ENCODE measurements at places on chromosomes 4 and X.

- DNase-seq, result no peak
Observed at GRCh38 chr4:88573995-88574394, 18.3 kb upstream of the HERC3 start.

DNA sequence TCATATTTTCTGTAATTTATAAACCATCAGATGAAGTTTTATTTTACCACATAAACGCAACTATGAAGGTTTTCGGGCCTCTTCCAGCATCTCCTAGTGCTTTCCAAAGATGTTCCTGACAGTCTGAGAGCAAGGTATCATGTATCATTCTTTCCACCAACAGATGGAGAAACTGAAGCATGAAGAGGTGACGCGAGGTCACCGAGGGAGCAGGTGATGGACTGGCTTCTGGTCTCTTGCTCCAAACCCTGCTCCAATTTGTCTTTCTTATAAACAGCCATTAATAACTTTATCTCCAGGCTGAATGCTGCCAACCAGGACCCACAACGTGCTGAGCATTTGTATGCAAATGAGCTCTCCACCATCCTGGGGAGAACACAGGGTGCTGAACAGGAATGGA is 86.3 kb upstream of the MAML3 start:
- DNase-seq, result no peak

GRCh38 chr4:7514281-7514680 is 79.6 kb upstream of the PSAPL1 start:
- no peak for DNase-seq

GRCh38 chrX:154419189-154419588 is 7.8 kb downstream of the TAFAZZIN start:
- DNase-seq, result no peak

- no peak for DNase-seq
Observed at GRCh38 chrX:24668111-24668510, 21.0 kb upstream of the PCYT1B start.

GRCh38 chrX:72348247-72348979 is 42.7 kb upstream of the CITED1 start:
- DNase-seq, result no peak

GRCh38 chr4:147599769-147600168 is 17.4 kb upstream of the TMEM184C start:
- DNase-seq, result no peak

GRCh38 chr4:100819505-100819904 is 301.7 kb upstream of the EMCN start:
- DNase-seq, result no peak

GRCh38 chr4:74455361-74456055 is 10.6 kb downstream of the AREG start:
- DNase-seq, result no peak

DNA sequence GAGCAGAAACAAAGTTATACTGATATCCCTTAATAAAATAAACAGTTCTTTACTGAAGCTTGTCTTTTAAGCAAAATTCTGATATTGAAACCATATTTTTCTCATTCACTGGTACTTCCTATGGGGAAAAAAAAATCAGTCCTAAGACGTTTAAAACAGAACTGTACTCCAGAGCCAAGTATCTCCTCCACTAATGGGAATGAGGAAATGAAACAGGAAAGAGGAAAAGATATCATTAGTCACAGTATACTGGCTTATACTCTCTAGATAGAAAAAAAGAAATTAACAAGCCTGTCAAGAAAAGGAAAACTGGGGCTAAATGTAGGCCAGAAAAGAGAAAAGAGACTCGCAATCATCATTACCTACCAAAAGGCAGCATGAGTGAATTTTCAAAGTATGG is 252.7 kb downstream of the CENPC start:
- no peak for DNase-seq

DNA sequence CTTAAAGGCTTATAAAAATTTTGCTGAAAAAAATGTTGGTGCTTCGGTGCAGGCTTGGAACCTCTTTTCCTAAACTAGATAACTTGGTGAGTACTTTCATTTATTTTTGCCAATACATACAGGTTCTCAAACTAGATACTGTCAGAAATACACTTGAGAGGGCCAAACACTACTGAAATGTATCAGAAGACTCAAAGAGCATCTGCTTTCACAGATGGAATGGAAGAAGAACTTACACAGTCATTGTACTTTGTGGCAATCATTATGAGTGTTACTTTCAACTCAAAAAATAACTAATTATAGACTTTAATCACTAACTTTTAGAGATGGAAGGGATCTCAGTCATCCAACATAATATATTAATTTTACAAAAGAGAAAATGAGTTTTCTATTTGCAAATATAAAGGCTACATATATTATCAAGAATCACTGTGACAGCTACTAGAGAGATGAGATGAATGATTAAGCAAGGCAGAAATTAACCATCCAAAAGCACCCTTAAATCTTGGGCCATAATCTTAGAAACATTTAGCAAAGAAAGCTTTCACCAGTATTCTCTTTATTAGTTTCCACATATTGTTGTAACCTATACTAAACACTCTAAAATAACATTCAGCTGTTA is 1.0 kb downstream of the ENAM start:
- DNase-seq, result no peak

DNA sequence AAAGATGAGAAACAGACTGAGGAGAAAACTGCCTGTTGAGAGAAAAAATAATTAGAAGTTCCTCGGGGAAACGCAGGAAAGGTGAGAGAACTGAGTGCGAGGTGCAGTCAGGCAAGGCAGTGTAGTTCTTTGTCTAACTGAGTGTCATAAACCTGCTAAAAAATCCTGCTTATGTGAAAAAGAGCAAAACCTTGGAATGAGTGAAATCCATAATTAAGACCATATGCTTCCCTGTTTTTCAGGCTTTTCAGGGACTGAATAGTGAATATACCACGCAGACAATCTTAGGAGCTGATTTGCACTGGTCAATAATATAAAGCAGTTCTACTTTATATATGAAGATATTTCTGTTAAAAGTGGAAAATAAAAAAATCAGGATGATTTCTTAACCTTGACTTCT is 104.9 kb downstream of the RASGEF1B start:
- no peak for DNase-seq

DNA sequence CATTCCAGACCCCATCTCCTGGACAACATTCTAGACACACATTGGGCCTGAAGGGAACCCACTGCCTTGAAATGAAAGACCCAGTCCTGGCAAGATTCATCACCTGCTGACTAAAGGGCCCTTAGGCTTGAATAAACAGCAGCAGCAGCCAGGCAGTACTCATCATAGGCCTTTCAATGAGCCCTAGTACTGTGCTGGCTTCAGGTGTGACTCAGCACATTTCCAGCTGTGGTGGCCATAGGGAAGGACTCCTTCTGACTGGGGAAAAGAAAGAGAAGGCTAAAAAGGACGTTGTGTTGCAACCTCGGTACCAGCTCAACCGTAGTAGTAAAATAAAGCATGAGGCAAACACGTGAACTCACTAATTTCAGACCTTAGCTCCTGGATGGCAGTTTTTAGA is 344.0 kb downstream of the ACTRT1 start:
- no peak for DNase-seq

DNA sequence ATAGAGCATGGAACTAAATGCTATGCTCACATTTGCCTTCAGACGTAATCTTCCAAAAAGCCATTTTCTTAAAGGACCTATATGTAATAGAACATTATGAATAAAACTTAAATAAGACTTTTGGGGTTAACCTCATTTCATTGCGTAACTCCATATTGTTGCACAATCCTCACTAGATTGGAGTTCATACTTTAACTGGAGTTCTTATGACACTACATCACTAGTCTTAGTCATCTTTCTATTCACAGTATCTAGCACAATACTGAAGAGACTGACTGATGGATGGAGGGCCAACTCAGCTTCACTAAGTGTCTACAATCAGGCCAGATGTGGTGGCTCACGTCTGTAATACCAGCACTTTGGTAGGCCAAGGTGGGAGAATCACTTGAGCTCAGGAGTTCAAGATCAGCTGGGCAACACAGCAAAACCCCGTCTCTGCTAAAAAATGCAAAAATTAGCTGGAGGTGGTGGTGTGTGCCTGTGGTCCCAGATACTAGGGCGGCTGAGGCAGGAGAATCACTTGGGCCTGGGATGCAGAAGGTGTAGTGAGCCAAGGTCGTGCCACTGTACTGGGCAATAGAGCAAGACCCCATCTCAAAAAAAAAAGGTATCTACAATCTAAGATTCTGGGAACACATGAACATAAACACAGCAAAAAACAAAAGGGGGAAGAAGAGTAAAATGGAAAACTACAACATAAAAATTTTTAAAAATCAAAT is 80.8 kb upstream of the MAB21L2 start:
- DNase-seq, result peak; percentile 16

- no peak for DNase-seq
Observed at GRCh38 chrX:57294961-57295360, 8.5 kb downstream of the FAAH2 start.

DNA sequence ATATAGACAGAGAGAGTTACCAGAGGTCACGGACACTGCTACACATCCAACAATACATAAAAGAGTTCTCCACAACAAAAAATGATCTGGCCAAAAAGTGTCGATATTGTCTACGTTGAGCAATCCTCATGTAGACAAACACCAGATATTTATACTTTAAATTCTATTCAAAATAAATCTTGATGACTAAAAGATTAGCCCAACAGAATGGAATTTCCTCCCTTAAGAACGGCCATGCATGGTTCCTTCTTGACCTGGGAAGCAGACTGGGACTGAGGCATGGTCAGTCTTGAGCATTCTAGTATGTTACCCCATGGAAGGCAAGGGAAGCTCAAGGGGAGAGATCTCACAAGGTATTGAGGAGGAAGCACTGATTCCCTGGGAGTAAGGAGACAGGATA is 43.5 kb downstream of the LHFPL1 start:
- DNase-seq, result no peak

- DNase-seq, result no peak
Observed at GRCh38 chr4:186553717-186554116, 1.6 kb downstream of the MTNR1A start.

GRCh38 chr4:171376724-171377123 is 436.5 kb upstream of the GALNTL6 start:
- no peak for DNase-seq

DNA sequence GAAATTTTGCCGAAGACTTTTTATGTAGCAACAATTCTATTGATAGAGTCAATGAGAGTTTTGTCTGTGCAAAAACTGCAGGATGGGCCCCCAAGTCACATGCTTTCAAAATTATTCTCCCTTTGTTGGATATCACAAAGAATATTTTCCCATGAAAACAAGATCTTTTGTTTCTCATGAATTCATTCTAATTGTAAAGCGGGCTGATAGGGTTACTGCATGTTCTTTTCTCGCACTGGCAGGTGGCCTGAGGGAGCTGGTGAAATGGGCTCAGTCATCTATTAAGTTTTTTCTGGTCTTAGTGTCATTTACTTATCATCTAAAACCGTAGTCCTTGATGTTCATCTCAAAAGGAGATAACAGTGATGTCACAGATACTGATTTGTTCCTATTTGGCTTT is 44.2 kb downstream of the MID1IP1 start:
- no peak for DNase-seq

DNA sequence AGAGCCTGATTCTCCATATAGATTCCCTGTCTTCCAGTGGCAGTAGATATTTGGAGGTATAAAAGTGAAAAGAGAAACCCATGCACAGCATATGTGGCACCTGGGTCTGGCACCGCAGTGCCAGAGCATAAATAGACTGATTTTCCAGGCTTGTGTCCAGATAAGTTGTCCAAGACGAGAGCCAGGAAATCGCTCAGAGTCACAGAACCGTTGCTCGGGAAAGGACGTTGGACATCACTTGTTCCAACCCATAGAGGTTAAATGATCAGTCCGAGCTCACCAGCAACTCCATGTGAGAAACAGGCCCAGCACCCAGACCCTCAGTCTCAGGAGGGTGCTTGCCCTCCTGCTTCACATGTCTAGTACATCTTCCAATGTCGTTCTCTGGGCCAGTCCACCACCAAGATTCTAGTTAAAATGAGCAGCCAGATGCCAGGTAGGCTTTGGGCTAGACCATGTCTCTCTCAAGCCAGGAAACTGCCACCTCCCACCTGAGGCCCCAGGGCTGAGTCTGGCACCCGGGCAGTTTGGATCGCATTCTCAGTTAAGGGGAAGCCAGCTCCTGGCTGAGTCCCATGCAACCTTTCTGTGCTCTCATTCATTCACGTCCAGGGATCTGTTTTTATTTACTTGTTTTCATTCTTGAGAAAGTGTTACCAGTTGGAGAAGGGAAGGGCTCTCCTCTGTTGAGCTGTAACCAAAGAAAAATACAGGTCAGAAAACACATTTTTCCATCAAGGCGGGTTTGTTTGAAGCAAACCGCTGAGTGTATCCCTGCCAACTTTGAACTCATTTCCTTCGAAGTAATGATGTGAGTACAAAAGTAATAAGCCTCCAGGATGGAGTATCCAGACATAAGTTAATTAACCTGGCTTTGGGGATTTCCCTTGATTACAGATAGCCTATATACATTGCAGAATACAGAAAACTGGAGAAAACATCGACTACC is 91.7 kb downstream of the PHOX2B start:
- DNase-seq, result no peak

- DNase-seq, result no peak
Observed at GRCh38 chrX:149006235-149006634, 498.9 kb downstream of the IDS start.

- DNase-seq, result no peak
Observed at GRCh38 chrX:145068450-145068849, 178.9 kb upstream of the SPANXN1 start.

DNA sequence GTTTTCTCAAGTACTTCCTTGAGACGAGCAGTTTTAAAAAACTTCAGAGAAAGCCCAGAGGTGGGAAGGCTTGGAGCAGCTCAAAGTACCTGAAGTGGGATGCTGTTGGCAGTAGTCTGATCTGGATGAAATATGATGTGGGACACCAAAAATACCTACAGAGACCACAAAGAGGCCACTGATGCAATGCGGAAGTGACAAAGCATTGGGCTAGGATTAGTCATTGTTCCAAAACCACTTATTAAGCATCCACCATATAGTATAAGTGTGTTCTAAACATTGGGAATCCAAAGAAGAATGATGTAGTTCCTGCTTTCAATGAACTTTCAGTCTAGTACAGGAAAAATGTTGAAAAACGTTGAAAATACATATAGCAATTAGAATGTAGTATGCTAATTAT is 386.1 kb upstream of the CNKSR2 start:
- peak; percentile 6 for DNase-seq

DNA sequence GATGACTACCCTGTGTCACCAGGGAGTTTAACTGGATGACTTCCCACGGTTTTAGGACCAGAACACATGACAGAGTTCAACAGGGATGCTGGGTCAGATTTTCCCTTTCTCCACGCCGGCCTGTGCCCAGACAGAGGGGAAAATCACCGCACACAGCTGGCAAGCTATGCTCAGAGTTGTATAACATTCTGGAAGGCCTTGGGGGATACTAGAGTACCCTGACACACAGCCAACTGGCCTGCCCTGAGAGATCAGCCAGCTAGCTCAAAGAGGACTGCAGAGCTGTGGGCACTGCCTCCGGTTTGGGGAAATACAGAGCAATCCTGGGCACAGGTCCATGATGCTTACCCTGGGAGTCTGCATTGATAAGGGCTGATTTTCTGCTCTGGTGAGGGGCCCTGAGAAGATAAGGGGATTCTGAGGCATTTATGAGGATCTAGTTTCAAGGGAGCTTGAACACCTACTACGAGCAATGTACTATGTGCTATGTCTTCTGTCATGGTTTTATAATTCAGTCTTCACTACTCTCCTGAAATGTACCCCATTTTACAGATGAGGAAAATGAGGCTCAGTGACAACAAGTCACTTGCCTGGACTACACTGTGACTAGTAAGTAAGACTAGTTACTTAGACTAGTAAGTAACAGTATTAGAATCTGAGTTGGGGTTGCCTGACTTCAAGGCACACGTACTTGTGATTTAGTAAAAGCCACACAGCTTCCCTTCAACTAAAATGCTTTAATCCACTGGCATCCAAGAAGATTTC is 14.7 kb downstream of the C4orf54 start:
- no peak for DNase-seq

- DNase-seq, result no peak
Observed at GRCh38 chrX:102860235-102860634, 76.8 kb upstream of the RAB40AL start.
